ENCODE measurements at places on chromosomes 7 and 10. TPM values are rescaled to one million over a fixed set of nuclear protein-coding genes. Genes with fewer than 3 reads are reported as not detected.

GRCh38 chr10:73937333-73938043, 26.6 kb downstream of the PLAU start:
- H3K27ac ChIP-seq: no peak overlapping the region
- H3K36me3 ChIP-seq: no peaks in the 10 kb centered on the region
- no peaks in the 10 kb centered on the region for H3K27me3 ChIP-seq
- no peak for DNase-seq

DNA sequence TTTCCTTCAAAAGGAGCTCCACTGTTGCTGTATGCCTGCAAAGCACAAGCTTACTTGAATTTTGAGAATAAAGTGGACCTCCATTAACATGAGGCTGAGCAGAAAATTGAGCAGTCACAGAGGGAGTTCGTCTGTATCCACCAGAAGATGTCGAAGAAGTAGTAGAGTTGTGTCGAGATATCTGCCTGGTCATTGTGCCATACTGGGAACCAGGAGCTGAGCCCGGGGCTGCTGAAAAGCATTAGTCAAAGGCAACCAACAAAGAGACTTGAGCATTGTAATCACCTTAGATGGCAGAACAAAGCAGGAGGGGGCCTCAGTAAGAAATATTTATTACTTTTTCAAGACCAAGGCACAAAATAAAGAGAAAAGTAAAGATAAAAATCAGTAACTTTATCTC, 61.5 kb downstream of the PDSS1 start:
- no peak overlapping the region for H3K4me3 ChIP-seq
- H3K27me3 ChIP-seq: no peaks in the 10 kb centered on the region
- H3K27ac ChIP-seq: no peak overlapping the region
- peaks cover 20% of the 10 kb centered on the region for H3K36me3 ChIP-seq
- no peaks in the 10 kb centered on the region for H3K4me1 ChIP-seq

GRCh38 chr10:124001391-124002148, 91.8 kb downstream of the CHST15 start:
- no peak overlapping the region for H3K27ac ChIP-seq
- H3K4me1 ChIP-seq: no peaks in the 10 kb centered on the region
- DNase-seq: no peak

DNA sequence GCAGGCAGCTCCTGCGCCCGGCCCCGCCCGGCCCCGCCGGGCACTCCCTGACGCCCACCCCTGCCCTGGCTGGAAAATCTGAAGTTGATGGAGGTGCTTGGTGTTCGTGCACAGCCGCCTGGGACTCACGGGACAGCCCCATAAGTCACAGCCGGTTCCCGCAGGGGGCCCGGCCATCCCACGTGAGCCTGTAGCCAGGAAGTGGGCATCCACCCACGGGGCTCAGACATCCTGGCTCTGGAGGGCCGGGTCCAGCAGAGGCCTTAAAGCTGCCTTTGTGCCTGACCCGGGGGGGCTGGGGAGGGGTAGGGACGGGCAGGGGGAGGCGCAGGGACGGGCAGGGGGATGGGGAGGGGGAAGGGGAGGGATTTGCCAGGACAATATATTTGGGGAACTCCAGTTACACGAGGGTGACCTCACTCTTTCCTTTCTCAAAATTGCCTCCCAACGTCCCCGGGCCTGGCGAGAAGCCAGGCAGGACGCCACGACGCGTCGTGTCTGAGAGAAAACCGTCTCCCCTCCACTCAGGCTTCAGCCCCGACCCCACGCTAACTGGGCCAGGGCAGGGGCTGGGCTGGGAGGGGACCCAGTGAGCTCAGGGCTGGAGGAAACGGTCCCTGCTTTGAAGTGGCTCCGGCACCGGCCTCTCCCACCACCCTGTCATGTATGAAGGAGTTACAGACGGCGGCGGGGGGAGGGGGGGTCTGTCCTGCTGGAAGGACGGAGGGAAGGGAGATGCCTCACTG, 82.1 kb upstream of the PDGFA start:
- H3K36me3 ChIP-seq: no peaks in the 10 kb centered on the region
- no peak overlapping the region for H3K4me3 ChIP-seq
- no peaks in the 10 kb centered on the region for H3K4me1 ChIP-seq
- no peaks in the 10 kb centered on the region for H3K27me3 ChIP-seq

DNA sequence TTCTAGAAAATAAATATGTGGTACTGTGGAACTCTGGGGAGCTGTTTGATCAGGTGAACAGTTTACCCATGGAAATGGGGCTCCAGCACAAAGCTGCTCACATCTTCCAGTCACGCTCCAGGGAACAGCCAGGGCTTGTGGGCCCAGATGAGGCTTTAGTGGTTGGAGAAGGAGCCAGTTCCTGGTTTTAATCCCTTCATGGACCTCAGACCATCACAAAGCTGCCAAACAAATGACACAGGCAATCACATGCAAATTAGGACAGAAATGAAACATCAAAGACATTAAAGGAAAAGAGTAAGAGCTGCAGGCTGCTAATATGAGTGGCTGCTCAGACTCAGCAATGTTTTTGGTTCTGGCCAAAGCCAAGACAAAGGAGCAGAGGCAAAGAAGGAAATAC, 2.2 kb upstream of the ATP6V0E2 start:
- H3K27ac ChIP-seq: no peak overlapping the region
- no peak for DNase-seq
- H3K4me3 ChIP-seq: no peak overlapping the region
- H3K36me3 ChIP-seq: no peaks in the 10 kb centered on the region

DNA sequence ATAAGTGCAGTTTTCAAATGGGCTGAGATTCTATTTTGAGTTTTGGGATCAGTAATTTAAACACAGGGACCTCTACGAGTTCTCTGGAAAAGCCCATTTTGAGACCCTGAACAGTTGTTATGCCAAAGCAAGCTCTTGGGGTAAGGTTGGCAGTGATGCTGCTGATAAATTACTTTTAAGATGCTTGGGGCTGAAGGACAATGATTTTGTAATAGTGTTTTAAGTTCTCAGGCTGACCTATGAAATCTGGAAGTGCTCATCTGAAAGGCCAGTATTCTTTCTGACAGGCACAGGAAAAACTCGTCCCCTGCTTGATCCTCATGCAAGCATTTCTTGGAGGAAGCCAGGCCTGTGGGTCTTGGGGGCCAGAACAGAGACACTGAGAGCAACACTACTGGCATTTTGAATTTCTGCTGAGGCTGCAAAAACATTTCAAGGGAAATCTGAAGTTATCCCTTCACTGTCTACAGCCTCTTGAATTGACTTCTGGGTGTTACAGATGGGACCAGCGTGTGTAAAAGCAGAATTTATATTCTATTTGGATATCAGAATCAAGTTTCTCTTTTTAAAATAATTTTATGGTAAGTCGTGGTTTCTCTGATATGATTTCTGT, 79.7 kb downstream of the AUTS2 start:
- DNase-seq: no peak
- no peaks in the 10 kb centered on the region for H3K36me3 ChIP-seq
- H3K27ac ChIP-seq: no peak overlapping the region
- H3K4me1 ChIP-seq: peaks cover 30% of the 10 kb centered on the region

DNA sequence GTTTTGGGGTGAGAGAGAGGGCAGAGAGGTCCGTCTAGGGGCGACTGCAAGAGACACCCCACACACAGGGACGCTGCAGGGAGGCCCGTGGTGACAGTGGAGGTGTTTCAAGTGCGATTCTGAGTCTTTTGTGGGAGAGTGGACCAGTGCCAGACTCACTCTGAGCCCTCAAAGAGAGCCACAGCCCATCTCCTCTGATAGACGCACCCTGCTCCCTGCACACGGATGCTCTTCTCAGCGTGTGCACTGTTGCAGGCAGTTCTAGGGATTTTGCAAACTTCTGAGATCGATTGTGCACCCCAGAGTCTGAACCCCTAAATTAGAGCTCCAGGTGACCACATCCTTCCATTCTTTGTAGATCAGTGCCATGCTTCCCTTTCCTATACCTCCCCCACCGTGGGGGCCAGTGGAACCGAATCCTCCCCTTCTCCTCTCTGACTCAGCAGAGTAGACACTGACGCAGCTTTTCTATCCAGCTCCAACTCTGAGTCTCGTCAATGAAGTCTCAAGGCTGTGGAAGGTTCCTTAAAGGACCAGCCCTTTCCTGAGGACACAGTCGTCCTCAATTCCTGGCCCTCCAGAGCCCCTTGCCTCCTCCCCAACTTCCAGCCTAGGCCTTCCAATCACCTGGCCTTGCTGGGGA, 83.8 kb downstream of the TMEM130 start:
- no peaks in the 10 kb centered on the region for H3K4me1 ChIP-seq
- H3K27ac ChIP-seq: no peak overlapping the region
- no peak for DNase-seq
- no peaks in the 10 kb centered on the region for H3K27me3 ChIP-seq
- no peak overlapping the region for H3K4me3 ChIP-seq

DNA sequence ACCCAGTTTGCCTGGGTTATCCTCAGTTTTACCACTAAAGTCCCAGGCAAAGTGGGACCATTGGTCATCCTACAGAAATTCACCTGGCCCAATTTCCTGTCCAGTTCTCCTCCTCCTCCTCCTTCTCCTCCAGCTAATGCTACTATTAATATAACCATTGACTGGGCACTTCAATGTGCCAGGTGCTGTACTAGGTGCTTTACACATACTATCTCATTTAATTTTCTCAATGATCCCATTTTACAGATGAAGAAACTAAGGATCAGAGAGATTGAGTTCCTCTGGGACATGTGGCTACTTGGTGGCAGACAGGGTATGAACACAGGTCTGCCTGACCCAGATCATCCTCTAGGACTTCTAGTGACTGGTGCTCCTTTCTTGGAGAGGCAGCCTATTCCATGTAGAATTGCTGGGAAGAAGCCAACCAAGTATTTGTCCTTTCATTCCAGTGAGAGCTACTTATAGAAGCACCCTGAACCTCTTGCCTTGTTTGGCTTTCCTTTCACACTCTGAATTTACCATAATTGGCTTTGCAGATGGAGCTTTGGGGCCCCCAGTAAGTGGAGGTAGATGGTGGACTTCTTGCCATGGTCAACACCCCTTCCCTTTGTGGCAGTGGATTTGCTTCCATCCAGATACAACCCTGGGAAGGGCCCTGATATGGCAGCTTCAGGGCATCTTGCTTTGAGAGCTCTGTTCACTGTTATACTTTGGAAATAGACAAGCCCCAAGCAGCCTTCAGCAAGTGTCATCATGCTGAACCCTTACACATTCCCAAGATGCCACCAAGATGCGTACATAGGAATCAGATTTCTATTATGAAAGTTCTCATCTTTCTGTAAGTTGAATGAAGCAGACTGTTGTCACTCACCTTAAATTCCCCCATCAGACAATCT, 78.7 kb downstream of the MYOF start:
- peak overlapping the region; percentile 88 for H3K27ac ChIP-seq
- no peaks in the 10 kb centered on the region for H3K36me3 ChIP-seq
- H3K4me3 ChIP-seq: no peak overlapping the region
- DNase-seq: no peak

Gene LGI1
- total RNA-seq: not detected

Gene CALHM1
- not detected for total RNA-seq

Gene GJD4
- total RNA-seq: 0.24 TPM

Gene GBX1
- 1.6 TPM for total RNA-seq

Gene C7orf57
- not detected for total RNA-seq

Gene BCL7B
- total RNA-seq: 36.7 TPM

Gene CPA2
- total RNA-seq: 1.9 TPM

Gene KIAA1217
- total RNA-seq: 23.1 TPM

Gene ELOVL3
- not detected for total RNA-seq
